ENCODE measurements at places on chromosomes 12 and 14.

DNA sequence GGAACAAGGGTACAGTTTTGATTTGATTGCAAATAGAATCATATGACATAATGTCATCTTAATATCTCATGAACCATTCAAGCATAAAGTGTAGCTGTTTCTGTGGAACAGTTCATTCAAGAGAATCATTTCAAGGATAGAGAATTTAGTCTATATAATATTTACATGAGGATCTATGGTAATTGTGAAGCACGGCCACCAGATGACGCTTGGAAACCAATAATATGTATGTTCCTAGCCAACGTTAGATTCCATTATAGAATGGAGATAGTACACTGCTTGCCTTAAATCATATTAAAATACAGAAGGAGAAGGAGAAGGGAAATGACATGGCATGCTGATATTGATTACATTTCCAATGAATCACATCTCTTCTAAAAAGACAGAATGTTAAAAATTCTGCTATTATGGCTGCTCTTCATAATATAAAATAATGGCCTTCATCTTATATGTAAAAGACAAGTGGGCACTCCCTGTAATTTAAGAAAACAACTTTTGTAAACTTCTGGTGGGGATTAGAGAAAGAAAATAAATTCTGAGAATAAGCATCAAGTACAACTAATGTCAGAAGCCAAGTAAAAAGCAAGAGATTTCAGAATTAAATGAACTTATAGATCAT lies 351.0 kb downstream of the NAV3 start:
- no peak for DNase-seq

DNA sequence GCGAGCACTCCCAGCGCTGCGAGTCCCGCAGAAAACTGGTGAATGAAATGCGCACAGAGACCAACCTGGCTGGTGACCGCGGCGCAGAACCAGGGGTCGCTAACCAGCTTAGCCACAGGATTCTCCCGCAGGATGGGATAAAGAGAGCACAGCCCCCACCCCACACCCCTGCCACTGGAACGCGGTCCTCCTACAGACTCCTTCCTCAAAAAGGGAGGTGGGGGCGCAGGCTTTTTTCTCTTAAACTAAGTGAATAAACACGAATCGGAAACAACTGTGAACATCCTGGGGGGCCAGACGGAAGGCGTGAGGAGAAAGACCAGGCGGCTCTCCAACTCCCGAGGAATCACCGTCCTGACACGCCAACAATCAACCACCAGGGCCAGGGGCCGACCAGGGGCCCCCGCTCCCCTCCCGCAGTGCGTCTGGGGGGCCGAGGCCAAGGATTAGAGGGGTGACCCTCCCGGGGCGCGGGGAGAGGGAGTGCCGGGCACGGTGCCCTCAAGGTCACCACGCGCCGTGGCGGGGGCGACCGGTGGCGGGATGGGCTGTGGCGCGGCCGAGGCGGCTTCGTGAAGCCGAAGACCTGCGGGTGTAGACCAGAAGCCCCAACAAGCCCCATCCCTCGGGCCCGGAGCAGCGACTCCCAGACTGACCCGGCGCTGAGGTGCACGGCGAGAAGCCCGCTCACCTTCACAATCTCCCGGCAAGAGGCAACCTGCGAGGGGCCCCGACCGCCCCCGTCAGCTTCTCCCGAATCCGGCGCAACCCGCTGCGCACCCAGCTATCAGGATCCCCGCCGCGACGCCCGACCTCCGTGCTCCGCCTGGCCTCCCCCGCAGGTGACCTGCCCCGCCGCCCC lies 704 bp downstream of the ATP2B1 start:
- DNase-seq: no peak

DNA sequence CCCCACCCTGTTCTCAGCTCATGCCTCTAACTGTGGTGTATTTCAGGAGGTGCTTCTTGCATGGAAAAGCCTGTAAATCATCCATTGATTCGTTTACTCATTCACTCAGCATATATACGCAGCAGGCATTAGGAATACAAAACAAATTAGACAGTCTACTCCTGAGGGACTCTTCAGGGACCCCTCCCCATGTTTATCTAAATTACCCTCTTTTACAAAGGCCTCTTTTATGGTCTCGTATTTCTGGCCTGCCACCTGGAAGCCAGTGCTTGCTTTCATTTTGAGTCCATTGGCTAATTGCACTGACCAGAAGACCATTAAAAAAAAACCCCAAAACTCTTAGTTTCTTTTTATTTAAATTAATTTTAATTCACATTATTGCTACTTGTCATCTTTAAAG lies 134.4 kb downstream of the DACT1 start:
- DNase-seq: no peak

DNA sequence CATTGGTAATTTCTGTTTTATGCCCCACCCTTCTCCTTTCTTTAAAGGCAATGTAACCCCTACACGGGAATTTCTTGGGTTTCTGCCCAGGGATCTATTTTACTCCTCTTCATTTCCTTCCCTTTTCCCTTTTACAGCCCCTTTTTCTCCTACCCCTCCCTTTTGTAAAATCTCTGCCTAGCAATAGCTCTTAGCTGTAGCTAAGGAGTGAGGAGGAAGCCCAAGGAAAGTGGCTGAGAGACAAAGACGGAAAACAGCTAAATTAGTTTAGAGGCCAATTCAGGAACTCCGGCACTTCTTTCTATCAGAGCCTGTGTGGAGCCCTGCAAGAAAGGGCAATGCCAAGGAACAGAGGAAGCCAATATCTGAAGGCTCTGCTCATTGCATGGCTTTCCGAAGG lies 40.3 kb downstream of the SOCS2 start:
- peak; percentile 20 for DNase-seq

DNA sequence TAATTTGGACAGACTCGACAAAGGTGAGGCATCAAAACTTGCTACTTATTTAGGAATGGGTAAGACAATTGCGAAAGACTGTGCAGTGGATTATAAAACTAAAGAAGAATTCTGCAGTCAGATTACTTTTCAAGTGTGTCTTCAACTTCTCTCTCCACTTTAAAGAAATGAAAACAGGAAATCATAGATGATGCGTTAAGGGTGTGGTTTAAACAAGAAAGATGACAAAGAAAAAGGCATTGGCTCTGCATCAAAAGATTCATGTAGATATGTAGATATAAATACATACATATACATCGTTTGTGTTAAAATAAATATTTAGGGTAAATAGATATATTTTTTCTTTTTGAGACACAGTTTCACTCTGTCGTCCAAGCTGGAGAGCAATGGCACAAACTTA lies 74.6 kb upstream of the PARP11 start:
- DNase-seq: peak; percentile 65

- DNase-seq: no peak
Measured at GRCh38 chr14:100681111-100681510, 45.6 kb upstream of the DLK1 start.

DNA sequence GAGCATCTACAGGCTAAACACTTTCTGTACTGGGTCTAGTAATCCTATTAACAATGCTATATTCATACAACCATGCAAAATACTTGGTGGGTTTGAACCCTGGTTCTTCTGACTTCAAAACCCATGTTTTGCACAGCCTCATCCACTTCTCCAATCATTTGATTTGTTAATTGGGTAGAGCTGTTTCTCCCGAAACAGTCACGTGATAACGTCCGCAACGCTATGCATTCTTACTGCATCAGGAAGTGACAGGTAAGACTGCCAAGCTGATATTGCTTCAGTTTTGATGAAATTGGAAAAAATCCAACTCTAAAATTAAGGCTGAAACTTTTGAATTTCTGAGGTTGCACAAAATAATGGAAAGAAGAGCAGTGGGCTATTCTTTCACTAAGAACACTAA lies 30.4 kb upstream of the RNU6-7 start:
- no peak for DNase-seq
